ENCODE measurements at places on chromosomes 1 and 21. TPM values are rescaled to one million over a fixed set of nuclear protein-coding genes. Genes with fewer than 3 reads are reported as not detected.

DNA sequence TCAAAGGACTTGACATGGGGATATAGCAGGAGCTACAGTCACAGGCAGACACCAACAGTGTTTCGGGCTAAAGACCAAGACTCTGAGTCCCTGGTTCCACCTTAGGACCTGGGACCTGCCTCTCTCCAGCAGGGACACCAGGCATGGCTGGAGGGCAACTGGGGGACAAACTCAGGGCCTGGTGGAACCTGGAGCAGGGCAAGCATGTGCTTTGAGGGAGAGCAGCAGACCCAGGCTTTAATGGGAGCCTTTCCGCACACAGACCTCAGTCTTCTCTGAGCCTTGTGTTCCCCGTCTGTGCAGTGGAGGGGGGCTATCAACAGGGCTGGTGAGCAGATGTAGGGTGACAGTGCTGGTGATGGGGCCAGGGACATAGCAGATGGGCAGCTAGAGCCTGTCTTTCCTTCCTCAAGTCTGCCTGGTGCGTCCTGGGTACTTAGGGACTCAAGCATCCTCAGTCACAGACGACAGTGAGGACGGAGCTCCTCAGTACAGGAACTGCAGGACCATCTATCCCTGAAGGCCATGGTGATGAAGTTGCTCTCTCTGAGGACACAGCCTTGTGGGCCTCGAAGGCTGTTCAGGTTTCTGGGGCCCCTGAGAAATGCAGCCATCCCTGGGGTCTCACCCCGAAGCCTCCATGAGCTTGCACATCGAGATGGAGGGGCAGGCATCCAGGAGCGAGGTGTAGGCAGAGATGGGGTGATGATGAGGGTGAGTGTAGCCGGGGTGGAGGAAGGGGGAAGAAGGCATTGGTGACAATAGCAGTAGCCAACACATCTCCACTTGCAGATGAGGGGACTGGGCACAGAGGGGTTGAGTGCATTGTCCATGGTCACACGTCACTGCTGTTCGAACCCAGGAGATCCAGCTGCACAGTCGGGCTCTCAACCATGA is 593.4 kb downstream of the PTPRU start:
- no peaks in the 10 kb centered on the region for H3K4me1 ChIP-seq
- no peak overlapping the region for H3K27ac ChIP-seq
- no peak for DNase-seq
- H3K4me3 ChIP-seq = no peak overlapping the region

DNA sequence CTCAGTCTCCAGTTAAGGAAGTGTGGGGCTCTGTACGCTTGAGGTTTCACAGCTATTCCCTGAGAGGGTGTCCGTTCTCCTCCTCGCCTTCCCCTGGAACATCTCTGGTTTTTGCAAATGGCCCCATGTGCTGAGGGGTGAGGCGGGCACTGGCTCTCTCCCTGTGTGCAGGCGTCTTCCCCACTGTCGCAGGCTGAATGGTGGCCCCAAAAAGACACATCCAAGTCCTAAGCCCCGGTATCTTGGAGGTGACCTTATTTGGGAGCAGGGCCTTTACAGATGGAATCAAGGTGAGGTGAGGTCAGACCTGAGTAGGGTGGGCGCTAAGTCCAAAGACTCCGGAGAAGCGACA is 98.0 kb upstream of the TMPRSS2 start:
- H3K27ac ChIP-seq = no peak overlapping the region
- no peak overlapping the region for H3K4me3 ChIP-seq
- H3K36me3 ChIP-seq = no peaks in the 10 kb centered on the region
- H3K4me1 ChIP-seq = no peaks in the 10 kb centered on the region
- DNase-seq = no peak
- H3K27me3 ChIP-seq = peaks cover 8% of the 10 kb centered on the region

The CDC20 gene
- total RNA-seq = 2.4 TPM

- H3K27ac ChIP-seq = peak overlapping the region; percentile 66
- H3K4me3 ChIP-seq = no peak overlapping the region
- peaks cover 9% of the 10 kb centered on the region for H3K36me3 ChIP-seq
- H3K4me1 ChIP-seq = peaks cover 48% of the 10 kb centered on the region
- no peak for DNase-seq
- no peaks in the 10 kb centered on the region for H3K27me3 ChIP-seq
Observed at GRCh38 chr1:223732993-223733798, 20.9 kb downstream of the CAPN2 start.

DNA sequence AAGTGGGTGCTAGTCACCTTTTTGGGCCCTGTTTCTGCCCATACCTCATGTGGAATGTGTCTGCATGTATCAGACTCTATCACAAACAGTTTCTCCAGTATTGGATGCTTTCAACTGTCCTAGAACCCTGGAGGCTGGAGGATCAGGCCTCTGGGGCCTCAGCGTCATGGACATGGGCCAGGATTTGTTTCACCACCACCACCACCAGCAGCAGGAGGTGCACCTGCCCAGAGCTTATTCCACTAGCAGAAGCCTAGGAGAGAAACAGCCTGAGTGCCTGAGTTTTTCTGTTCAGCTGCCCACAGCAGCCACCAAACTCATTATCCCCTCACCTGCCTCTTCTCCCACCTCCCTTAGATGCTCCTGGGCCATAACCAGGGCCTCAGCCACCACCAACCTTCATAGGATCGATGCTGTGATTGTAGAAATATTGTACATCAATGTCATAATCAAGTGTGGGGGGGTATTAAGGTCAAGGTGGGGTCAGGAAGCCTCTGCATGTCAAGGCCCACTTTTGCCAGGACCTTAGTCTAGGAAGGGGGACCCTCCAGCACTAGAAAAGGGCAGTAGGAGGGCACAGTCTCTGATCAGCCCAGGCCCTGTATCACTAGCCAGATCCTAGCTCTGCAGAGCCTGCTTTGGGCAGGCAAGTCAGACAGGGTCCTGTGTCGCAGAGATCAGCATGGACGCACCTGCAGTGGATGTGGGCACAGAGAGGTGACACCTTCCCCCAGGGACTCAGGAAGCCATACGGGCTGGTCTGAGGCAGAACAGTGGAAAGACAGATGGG is 9.3 kb downstream of the DMAP1 start:
- H3K27me3 ChIP-seq = no peaks in the 10 kb centered on the region
- H3K4me3 ChIP-seq = no peak overlapping the region
- no peak overlapping the region for H3K27ac ChIP-seq
- no peak for DNase-seq
- H3K36me3 ChIP-seq = no peaks in the 10 kb centered on the region
- no peaks in the 10 kb centered on the region for H3K4me1 ChIP-seq

DNA sequence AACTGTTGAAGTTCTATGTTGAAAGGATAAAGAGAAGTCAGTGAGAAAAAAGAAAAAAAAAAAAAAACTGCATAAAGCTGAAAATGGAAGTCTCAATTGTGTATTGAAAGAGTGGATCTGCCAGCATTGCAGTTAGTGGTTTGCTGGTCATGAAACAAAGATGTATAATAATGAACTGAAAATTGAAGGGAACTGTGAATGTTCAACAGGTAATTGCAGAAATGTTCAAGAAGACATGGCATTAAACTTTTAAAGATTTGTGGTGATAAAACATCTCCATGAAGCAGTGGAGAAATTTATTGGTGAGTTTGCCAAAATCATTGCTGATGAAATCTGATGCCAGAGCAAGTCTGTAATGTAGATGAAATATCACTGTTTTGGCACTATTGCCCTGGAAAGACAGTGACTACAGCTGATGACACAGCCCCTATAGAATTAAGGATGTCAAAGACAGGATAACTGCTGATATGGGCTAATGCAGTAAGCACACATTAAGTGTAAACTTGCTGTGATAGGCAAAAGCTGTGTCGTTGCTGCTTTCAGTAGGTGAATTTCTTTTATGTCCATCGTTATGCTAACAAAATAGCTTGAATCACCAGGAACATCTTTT is 71.0 kb downstream of the RD3 start:
- no peaks in the 10 kb centered on the region for H3K4me1 ChIP-seq
- H3K4me3 ChIP-seq = no peak overlapping the region
- no peaks in the 10 kb centered on the region for H3K27me3 ChIP-seq
- no peak for DNase-seq
- H3K27ac ChIP-seq = no peak overlapping the region

GRCh38 chr1:37691497-37692077 is 729 bp upstream of the CDCA8 start:
- H3K27me3 ChIP-seq = no peaks in the 10 kb centered on the region
- DNase-seq = peak; percentile 34
- peak overlapping the region; percentile 95 for H3K27ac ChIP-seq
- no peaks in the 10 kb centered on the region for H3K36me3 ChIP-seq
- H3K4me3 ChIP-seq = peak overlapping the region; percentile 85

DNA sequence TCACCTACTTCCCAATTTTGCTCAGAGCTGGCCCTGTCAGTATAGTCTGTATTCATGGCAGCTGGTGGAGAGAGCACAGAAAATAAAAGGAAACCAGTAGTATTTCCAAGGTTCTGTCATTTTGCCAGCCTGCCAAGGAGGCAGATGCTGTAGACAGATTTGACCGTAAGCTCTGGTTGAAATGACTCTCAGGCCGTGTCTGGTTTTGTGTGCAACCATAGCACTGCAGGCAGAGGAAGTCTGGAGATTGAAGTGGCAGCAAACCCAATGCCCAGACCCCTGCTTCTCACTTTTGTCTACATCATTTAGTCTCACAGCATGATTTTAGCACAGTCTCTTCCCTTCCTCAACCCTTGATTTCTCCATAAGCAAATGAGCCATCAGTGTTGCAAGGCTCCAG is 291.7 kb downstream of the PAPPA2 start:
- H3K27ac ChIP-seq = no peak overlapping the region
- H3K27me3 ChIP-seq = no peaks in the 10 kb centered on the region
- no peaks in the 10 kb centered on the region for H3K36me3 ChIP-seq
- H3K4me1 ChIP-seq = no peaks in the 10 kb centered on the region

The PUM1 gene
- total RNA-seq = 63.7 TPM

The PIP5K1A gene
- total RNA-seq = 46.8 TPM

The ZNF670 gene
- total RNA-seq = 1.3 TPM

DNA sequence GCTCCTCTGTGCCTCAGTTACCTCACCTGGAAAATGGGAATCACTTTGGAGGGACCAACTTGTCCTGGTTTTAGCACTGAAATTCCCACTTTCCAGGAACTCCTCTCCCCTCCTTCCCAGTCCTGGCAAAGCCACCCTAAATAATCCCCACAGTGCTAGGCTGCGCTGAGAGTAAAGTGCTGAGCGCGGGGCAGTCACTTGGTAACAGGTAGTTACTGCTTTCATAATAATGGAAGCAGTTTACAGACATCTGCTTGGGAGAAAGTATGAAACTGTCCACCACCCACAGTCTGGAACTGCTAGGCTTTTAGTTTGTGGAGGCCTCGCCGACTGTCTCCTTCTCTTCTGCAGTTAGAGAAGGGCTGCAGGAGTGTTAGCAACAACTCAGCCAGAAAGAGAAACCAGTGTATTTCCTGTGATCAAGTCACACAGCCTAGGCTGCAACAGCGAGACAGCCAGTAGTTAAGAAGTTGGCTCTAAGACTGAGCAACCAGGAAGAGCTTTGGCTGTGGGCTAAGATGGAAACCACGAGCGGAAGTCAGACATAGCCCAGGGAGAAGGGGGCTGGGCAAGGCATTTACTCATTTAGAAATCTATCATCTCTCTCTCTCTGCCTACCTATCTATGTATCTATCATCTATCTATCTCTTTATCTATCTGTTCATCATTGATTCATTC is 30.8 kb upstream of the ABCG1 start:
- no peak overlapping the region for H3K27ac ChIP-seq
- no peaks in the 10 kb centered on the region for H3K4me1 ChIP-seq
- H3K4me3 ChIP-seq = no peak overlapping the region
- no peaks in the 10 kb centered on the region for H3K36me3 ChIP-seq

DNA sequence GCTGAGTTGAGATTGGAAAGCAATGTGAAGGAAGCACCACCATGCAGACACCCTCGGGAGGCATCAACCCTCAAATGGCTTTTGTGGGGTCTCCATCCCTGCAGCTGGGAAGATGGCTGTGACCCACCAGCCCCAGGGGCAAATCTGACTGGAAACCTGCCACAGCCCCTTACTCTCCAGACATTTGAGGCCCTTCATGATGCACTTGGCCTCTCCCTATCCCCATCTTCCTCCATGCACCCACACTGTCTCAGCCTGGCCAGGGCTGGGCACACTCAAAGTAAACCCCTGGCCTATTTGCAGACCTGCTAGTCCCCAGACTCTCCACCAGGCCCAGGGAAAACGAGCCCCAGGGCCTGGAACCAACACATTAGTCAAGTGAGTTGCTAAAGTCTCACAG is 205.2 kb downstream of the MATN1 start:
- H3K36me3 ChIP-seq = no peaks in the 10 kb centered on the region
- no peak overlapping the region for H3K4me3 ChIP-seq
- peaks cover 19% of the 10 kb centered on the region for H3K4me1 ChIP-seq
- DNase-seq = no peak
